ENCODE measurements at places on chromosomes 3 and 15.
A peak's percentile ranks its signal among the peaks of the same experiment; 100 is the strongest.

DNA sequence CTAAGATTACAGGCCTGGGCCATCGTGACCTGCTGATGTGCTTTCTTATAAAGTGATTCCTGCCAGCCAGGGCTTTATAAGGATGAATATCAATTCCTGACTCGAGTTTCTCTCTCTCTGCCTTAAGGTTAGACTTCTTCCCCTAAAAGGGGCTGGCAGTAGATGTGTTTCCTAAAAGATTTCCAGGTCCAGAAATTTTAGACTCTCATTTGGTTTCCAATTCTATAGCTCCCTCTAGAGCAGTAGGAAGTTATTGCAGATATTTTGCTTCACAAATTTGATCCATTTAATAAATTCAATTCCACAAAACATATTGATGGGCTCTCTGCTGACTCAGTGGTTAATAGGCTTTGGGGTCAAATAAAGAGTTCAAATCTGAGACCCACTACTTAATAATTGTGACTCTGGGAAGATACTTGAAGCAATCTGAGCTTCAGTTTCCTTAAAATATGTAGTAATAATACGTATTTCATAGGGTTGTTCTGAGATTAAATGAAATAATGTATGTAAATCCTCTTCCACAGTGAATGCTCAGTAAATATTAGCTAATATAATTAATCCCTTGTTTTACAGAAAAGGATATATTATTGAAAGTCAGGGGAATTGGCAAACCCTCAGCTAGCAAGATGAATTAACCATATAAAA is 2.1 kb downstream of the TRIM69 start:
- no peak for DNase-seq

DNA sequence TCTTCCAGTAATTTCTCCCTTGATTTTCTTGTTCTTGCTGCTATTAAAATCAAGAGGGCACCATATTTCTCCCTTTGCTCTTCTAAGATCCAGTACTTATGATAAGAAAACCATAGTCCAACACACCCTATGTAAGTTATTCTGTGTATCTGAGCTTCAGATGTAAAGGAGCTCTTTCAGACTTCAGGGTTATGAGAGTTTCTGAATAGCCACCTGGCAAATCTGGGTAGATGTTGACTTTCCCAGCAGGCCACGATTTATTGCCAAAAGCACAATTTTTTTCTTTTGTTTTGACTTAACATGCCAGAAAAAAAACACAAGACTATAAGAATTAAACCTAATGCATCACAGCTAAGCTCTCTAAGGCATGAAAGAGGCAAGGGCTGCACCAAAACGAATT is 1045.0 kb downstream of the FHIT start:
- DNase-seq: no peak

DNA sequence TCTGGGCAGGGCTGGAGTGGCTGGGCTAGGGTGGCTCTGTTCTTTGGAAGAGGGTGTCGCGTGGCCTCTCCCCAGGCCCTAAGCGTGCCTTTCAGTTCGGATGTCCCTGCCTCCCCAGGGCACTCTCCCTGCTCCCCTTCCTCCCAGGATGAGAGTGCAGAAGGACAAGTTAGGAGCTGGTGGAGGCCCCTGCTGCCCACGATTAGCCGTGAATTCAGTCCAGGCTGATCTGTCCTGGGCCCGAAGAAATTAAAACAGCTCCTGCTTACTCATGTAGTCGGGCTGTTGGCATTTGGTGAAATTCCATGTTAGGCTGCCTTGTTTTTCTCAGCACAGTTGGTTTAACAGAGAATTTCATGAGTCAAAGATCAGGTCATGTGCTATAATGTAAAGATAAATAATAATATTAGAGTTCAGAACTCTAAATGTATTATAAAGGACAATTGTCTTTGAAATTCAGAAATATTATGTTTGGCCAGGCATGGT is 24.5 kb downstream of the NIPA1 start:
- DNase-seq: no peak

DNA sequence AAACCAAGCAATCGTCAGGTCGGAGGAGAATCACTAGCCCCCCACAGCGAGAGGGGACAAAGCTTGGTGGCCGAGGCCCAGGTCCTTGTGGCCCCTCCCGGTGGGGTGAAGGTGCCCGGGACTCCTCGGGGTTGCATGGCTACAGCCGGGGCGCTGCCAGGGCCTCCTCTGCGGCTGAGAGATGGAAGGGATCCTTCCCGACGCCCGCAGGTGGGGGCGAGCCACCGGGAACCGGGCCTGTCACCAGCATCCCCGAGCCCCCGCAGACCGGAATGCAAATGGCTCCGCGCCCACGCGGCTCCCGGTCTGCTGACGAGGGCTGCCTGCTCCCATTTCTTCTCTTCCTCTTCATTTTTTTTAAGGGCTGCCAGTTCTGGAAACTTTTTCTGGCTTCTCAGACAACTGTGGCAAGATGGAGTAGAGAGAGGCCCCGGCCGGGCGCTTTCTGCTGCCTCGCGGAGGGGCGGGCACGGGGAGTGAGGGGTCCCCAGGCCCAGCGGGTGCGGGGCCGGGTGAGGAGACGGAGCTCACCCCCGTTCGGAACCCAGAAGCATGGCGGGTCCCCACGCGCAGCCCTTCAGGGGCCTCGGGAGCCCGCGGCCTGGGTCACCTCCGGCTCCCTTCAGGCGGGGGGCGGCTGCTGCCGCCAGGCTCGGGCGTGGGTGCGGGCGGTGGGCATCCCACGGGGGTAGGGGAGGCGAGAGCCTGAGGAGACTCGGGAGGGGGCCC is 27.5 kb downstream of the MELTF start:
- DNase-seq: no peak

- DNase-seq: no peak
Observed at GRCh38 chr3:187181454-187182170, 15.7 kb upstream of the RTP1 start.

GRCh38 chr3:42036483-42036823 is 54.7 kb upstream of the TRAK1 start:
- DNase-seq: no peak

- DNase-seq: no peak
Observed at GRCh38 chr3:168512802-168513201, 417.1 kb upstream of the GOLIM4 start.

DNA sequence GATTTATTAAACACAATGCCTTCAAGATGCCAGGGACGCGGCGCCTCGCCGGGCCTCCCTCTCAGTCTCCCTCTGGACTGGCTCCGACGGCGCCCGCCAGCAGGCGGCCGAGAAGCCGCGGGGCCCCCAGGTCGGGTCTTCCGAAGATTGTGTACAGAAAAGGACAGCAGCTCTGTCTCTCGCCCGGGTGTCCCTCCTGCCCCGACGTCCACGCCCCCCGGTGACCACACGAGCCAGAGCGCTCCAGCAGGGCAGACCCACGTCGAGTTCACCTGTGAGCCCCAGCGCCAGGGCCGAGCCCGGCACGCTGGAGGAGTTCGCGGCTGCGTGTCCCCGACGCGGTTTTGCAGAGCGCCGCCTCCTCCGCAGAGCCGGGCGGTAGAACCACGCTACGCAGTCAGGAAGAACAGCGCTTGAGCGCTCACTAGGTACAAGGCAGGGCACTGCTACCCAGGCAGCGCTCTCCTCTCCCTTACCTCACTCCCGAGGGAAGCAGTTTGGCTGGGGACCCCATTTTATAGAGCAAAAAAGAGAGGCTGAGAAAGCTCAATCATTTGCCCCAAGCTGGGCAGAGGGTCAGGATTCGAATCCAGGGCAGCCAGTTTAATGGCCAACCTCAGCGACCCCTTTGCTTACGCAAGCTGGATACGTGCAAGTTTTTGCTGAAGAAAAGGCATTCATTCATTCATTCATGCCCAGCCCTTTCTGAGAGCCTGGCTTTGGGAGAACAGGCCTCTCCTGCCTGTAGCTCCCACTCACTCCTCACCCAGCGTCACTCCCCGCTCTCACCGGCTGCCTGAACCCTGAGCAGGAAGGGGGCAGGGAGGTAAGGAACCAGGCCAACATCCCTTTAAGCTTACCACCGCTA is 3.0 kb upstream of the TLE3 start:
- peak; percentile 58 for DNase-seq

DNA sequence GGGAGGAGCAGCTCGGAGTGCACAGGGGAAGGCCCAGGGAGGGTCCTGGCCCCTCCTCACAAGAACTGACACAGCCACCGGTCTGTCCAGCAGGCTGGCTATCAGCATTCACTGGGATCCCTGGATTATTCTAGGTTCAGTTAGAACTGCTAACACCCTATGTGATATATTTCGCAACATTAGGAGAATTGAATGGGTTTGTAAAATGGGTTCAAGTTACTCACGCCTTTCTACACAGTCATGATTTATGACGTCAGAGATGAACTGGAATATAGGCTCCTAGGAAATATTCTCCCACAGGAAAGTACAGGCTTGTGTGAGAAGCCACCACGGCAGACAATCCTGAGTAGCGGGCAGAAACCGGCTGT is 969 bp upstream of the BSN start:
- DNase-seq: no peak

DNA sequence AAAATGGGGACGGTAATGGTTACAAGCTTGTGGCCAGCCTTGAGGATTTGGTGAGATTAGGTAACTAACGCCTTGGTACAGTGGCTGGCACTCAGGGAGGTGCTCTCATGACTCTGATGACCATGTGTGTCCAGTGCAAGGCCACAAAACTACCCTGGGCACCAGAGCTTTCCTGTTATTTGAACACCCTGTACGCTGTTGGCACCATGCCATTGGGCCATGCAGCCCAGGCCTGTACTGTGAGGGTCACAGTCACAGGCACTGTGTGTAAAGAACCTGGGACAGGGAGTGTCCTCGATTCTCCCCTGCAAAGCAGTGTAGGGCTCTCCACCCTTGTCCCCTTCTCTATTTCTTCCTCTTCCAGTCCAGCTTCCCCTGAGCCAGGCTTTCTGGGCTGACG is 6.3 kb downstream of the TMEM43 start:
- no peak for DNase-seq

- no peak for DNase-seq
Observed at GRCh38 chr3:132573797-132574211, 23.3 kb upstream of the ACKR4 start.

GRCh38 chr3:183447206-183448001 is 19.0 kb upstream of the MCF2L2 start:
- DNase-seq: peak; percentile 66

GRCh38 chr15:37221671-37222145 is 121.4 kb upstream of the MEIS2 start:
- no peak for DNase-seq

DNA sequence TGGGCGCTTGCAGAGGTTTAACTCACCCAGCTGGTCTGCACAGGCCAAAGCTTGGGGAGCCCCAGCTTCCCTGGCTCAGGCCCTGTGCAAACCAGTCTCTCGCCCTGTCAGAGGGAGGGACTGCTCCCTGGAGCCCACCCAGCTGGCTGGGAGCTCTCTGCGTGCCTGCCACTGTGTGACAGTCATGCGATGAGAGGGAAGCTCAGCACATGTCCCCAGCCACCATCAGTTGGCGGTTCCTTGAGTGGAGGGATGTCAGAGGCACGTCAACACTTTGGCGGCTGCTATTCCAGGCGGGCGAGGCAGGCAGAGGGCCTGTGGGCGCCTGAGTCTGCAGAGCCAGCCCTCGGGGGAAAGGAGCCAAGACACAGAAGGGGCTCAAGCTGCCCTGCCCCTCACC is 324.6 kb downstream of the UACA start:
- DNase-seq: no peak

DNA sequence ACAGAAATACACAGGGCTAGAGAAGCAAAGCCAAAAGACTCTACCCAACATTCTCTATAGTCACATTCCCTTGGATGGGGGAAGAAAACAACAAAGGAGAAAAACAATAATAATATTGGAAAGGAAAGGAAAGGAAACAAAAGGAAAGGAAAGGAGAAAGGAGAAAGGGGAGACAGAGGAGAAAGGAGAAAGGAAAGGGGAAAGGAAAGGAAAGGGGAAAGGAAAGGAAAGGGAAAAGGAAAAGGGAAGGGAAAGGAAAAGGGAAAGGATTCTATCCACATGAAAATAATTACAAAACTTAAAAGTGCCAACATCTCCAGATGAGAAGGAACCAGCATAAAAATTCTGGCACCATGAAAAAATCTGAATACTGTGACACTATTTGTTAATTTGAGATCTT is 54.1 kb upstream of the MNS1 start:
- DNase-seq: no peak

- peak; percentile 80 for DNase-seq
Observed at GRCh38 chr15:40843885-40844695, at the start of gene SPINT1. Gene SPINT1 (plus strand): TSS chr15:40844048. CDS start chr15:40844555, 507 bp downstream.

GRCh38 chr15:70435369-70435768 is 328.0 kb downstream of the UACA start:
- DNase-seq: no peak

DNA sequence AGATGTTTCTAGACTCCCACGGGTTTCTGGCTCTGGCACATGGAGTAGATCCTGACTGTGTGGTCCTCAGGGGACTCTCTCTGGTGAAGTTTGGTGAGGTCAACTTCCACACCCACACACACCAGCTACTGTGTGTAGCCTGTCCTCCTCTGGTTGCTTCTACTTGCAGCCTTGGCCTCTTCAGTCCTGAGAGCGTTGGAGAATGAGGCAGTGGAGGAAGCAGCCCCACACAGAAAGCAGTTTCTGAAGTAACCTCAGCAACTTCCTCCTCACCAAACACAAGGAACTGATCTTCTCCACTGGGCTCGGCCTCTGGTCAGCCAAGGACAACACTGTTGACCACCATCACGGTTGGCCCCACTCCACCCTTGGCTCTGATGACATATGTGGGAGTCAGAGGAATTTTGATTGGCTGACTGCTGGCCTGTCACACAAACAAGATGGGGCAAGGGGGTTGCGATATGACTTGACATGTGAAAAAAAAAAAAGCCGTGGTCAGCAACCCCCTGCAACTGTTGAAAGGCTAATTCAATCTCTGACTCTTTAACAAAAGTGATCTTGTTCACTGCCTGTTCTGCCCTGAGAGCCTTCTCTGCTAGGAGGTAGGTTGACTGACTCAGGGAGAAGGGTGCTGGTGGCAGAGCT is 19.6 kb downstream of the CD86 start:
- DNase-seq: no peak

- no peak for DNase-seq
Observed at GRCh38 chr3:131328721-131329120, 52.9 kb upstream of the NUDT16 start.

- no peak for DNase-seq
Observed at GRCh38 chr15:31302778-31303725, 23.6 kb upstream of the KLF13 start.

DNA sequence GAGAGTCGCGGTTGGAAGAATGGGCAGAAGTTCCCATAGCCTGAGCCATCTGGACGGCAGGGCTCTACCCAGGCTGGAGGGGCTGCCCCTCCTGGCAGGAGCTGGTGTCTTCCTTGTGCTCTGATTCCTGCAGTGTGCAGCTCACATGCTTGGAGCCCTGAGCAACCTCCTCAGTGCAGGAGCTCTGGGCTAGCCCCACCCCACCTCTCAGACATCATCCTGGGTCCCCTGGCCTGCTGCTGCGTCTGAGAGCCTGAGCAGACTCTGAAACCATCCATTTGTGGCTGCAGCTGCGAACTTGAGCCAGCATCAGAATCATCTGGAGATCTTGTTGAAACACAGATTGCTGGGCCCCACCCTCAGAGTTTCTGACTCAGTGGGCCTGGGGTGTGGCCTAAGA is 42.8 kb downstream of the POMGNT2 start:
- DNase-seq: no peak

GRCh38 chr15:23687143-23687470 is at the start of gene NDN:
Gene NDN (minus strand): TSS chr15:23687305. CDS start chr15:23687217, 88 bp downstream.
- no peak for DNase-seq

- no peak for DNase-seq
Observed at GRCh38 chr3:157581371-157581770, 78.2 kb upstream of the VEPH1 start.

All from stimulated activated CD4-positive, alpha-beta T cell treated with anti-CD3 and anti-CD28 coated beads, Interleukin-4, amount 100 ng/mL, for 4 hours (primary cell).